ENCODE measurements at places on chromosomes 12 and 14.

GRCh38 chr12:121964813-121965643 is 46.6 kb downstream of the CFAP251 start:
- DNase-seq, result no peak

DNA sequence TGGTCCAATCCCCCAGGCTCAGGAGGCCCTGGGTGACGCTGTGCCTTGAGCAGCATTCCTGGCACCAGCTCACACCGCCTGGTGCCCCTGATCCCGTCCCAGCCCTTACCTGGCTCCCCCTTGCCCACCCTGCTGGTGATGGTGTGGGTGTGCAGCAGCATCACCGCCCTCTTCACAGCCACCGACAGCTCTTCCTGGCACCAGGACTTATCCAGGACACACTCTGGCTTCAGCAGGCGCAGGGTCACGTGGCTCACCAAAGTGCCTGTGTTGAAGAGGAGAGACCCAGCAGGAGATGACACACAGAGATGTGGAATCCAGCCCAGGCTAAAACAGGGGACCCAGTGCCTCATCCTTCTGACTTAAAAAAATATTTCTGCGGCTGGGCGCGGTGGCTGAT is 36.2 kb downstream of the GCN1 start:
- DNase-seq, result no peak

GRCh38 chr14:35362911-35363374 is 41.6 kb downstream of the NFKBIA start:
- DNase-seq, result no peak

- DNase-seq, result no peak
Measured at GRCh38 chr14:63322472-63322871, 3.7 kb upstream of the GPHB5 start.

- no peak for DNase-seq
Measured at GRCh38 chr12:6313326-6313940, 3.0 kb downstream of the PLEKHG6 start.

GRCh38 chr12:89701606-89702206 is 6.9 kb downstream of the ATP2B1 start:
- no peak for DNase-seq

GRCh38 chr12:113876160-113876559 is 90.0 kb downstream of the RBM19 start:
- no peak for DNase-seq

DNA sequence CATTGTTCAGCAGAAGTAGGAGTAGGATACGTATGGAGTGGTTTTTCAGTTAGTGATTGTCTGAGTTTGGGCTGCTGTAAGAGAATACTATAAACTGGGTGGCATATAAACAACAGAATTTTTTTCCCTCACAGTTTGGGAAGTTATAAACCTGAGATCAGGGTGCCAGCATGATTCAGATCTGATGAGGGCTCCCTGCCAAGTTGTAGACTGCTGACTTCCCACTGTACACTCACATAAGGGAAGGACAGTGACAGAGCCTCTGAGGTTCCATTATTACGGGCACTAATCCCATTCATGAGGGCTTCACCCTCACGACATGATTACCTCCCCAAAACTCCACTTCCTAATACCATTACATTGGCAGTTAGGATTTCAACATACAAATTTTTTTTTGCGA is 50.7 kb downstream of the ACSM4 start:
- DNase-seq, result no peak

DNA sequence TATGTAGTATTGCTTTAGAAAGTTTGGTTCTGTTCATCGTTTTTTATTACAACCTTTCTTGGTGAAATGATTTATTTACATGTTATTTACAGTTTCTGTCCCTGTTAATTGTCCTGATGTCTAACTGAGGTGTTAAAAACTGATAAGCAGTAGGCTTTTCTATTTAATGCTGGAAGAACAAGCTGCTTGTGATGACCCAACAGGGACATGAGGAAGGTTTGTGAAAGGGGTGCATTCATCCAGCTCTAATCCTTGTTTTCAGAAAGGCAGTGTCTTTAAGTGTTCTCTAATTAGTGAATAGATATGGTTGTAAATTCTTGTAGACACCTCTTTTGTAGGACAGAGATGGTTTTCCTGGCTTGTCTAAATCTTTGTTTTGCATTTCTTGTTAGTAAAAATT is 191.4 kb downstream of the FOXA1 start:
- DNase-seq, result no peak

- DNase-seq, result no peak
Measured at GRCh38 chr12:55715169-55715764, 579 bp upstream of the BLOC1S1 start.

DNA sequence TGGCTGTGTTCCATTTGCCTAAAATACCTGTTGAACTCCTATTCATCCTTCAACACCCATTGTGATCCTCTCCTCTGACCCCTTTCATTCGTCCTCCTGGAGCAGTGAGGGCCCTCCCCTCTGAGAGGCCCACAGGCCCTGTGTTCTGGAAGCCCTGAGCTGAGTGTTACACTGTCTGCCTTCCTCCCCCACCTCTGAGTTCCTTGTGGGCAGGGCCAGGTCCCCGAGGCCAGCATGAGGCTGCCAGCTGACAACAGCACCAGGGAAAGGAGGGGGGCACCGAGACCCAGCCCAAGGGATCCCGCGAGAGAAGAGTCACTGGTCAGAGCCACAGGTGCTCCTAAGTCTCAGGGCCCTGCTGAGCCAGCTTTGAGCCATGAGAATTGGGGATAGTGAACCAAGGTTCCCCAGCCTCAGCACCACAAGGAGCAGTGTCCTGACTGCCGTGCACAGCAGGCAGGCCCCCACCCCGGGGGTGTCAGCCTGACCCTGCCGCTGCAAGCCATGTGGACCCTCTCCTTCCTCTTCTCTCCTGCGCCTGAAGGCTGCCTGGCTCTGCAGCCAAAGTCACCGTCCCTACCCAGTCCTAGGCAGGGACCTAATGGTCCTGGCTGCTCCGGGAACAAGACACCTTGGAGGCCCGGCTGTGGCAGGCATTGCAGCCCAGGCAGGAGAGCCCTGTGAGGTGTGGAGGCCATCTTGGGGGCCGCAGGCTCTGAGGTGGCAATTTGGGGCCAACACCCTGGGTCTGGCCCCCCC is 52.5 kb downstream of the BEGAIN start:
- DNase-seq, result no peak

DNA sequence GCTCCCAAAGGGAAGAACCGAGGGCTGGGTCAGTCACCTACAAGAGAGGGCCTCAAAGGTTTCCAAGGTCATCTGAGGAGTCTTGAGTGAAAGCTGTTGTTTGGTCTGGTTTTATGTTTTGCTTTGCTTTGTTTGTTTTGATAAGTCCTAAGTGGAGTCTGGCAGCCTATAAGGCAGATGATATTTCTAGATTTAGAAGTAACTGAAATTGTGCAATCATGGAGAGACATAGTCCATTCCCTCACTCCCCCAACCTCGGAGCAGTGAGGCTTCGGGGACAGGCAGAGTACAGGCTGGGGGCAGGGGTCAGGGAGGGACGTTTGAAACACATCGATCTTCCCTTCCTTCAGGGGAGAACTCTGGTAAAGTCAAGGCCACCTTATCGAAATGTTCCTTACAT is 42.3 kb downstream of the TTC9 start:
- no peak for DNase-seq

DNA sequence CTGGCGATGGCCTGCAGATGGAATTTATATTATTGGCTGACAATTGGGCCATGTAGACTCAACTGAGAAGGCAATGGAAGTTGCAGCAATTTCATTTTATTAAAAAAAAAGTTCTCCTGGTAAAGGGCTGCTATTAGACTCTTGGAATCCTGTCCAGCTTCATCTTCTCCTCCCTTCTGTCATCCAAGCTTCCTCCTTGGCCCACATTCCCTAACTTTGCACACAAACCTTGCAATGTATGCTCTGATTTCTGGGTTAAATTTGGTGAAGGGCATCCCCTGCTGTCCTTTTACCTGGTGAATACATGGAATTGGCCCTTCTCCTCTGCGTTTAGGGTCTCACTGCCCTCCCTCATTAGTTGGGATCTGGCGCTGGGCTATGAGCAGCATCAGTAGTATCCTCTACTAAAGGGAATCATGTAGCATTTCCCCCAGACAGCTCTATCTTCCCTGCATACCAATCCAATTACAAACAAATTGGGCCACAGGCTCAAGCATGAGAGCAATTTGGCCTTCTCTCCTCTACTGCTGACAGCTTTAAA is 336.9 kb downstream of the BMP4 start:
- DNase-seq, result no peak

DNA sequence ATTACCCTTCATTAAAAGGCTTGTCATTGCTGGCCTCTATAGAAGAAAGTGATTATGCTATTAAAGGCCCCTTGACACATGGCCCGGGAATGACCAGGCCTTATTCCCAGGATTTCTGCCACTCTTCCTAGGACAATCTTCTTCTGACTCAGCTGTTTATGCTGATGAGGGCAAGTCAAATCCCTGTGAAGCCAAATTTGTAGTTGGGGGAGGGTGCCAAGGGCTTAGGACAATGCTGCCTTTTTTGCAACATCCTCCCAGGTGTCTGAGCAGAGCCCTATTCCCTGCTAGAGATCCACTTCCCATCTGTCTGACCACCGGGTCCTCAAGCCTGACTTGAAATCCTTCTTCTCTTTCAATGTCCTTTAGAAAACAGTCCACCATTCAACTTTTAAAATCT is 230.7 kb upstream of the SRRM4 start:
- DNase-seq, result no peak

DNA sequence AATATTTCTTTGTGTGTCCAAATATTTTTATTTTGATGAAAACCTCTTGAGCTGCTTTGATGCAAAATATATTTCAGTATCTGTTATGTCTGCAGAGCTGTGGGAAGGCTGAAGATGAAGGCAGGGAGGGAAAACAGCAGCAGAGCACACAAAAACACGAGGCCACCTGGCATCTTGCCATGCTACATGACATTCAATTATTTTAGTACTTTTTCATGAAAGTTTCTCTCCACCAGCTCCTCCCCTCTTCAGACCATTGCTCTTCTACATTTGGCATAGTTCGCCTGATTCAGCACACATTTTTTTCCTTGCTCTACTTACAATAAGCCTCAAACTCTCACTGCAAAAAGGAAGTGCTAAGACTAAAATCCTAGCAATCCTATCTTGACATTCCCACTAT is 4.6 kb upstream of the ALX1 start:
- DNase-seq, result no peak

- no peak for DNase-seq
Measured at GRCh38 chr14:74221741-74222140, 17.5 kb upstream of the VSX2 start.

DNA sequence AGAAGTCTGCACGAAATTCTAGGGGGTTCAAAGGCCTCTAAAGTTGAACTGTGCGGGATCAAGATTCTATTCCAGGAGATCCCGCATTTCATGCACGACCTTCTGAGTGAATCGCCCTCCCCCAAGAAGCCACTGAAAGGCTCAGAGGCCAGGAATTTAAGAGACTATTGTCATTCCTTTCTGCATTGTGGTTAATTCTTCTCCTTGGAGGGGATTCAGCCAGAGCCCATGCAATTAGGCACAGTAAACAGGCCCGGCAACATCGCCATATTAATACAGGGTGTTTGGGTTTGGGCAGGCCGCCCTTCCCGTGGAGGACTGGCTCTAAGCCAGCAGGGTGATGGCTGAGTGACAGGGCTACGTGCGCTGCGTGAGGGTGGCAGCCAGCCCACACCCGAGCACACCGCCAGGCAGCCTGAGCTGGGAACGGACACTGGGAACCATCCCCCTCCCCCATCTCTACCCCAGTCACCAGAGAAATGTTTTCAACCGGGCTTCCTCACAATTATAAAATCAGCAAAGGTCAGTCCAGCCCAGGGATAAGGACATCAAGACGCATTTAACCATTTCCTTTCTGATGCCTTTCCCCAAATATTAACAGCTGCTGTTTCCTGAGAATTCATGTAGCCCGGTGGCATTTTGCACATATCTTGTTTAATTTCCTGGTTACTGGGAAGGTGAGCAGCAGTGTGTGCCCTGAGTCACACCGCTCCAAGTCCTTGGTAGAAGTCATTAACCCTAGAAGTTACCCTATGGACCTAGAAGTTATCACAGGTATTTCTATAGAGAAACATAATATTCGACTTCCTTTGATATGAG is 12.5 kb downstream of the EGLN3 start:
- DNase-seq, result peak; percentile 31

- DNase-seq, result no peak
Measured at GRCh38 chr12:124504273-124505000, 63.0 kb downstream of the NCOR2 start.

GRCh38 chr14:35046751-35047536 is 872 bp downstream of the FAM177A1 start:
- DNase-seq, result no peak

GRCh38 chr12:29025937-29026336 is 123.1 kb upstream of the FAR2 start:
- no peak for DNase-seq

DNA sequence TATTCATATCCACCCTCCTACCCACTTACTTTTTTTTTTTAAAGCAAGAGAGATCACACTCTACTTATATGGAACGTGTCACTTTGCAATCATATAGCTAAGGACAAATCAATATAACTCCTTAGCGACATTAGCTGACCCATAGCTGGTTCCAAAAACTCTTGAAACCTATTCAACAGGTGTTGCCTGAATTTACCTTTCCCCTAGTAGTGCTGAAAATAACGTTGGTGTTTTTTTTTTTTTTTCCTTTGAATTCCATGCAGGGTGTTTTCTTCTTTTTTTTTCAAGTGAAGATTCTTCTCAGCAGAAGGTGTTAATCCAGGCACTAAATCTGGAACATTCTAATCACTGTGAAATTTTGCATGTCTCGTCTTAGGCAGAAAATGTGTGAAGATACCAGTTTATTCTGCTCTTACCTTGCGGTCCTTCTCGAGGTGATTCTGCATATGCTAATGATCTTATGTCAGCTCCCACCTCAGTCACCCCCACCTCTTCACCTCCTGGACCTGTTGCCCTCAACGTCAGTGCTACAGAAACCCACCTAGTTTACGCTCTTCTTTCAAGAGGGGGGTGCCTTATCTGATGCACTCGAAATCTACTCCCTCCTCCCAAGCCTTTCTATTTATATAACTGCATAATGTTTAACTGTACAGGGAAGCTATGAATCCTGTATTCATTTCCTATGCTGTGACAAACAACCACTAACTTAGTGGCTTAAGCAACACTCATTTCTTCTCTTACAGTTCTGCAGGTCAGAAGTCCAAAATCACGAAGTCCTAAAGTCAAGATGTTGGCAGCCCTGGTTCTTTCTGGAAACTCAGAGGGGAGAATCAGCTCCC is 7.1 kb upstream of the VPS37B start:
- DNase-seq, result no peak
